ENCODE measurements at places on chromosomes 5 and 9.
A peak's percentile ranks its signal among the peaks of the same experiment; 100 is the strongest.

DNA sequence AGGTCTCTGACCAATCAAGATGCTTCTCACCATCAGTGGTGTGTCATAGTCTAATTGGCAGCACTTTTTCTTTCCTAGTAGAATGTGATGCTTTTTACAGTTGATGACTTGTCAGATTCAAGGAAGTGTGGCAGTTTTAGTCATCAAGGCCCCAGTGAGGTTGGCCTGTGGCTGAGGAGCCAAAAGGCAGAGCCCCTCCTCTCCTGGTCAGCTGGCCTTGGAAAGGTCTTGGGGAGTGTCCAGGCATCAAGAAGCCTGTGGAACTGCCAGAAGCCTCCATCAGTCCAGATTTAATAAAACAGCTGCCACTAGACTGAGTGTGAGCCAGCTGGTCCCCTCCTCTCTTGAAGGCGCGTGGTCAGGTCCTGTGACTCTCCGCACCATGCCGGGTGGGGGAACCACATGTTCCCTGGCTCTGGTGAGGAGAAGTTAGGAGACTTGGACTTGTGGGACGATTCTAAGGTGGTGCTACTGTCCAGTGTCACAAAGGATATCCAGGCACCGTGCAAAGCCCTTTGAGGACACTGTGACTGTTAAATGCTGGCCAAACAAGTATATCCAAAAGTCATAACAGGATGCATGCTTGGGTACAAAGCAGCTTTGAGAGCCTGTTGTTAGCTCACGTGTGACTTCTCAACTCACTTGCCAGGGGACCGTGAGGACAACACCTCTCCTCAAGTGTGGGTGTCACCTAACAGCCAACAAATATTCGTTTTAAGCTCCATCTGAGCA is 6.1 kb upstream of the ANGPTL2 start:
- no peak for DNase-seq

DNA sequence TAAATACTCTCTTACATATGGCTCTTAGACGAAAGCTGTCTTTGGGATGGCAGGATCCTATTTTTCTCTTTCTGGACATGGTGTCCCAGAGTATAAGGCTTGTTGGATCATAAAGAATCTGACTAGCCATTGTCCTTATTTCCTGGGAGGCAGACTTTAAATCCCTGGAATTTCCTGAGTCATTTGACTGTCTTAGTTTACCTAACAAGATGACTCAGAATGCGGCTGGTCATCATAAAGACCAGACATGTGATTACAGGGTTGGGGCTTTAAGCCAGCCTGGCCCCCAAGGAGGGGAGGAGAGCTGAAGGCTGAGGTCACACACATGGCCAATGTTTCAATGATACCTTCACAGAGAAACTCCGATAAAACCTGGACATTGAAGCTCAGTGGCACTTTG is 37.2 kb downstream of the FAM240B start:
- DNase-seq, result no peak

DNA sequence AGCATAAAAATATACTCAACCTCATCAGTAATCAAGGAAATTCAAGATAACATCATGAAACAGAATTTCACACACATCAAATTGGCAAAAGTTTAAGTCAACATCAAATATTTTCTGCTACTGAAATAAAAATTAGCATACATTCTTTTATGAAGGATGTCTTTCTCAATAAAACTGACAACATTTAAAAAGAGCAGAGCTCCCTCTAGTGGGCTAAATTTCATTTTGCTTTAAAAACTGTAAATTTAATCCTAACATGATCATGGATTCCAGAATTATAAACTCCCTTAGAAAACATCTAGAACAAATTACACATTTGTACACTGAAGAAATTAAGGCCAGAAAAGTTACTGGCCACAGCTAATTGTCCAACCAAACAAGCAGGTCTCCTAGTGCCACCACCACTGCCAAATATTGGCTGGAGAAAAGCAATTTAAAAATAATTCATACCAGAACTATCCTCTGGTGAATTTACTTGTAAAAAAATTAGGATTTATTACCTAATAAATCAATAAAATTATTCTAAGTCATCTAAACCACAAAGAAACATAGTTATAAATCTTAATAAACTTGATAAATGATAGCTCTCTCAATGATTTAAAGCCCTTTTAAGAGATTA is 31.2 kb downstream of the DEPDC1B start:
- no peak for DNase-seq

GRCh38 chr5:159788835-159789331 is 127.4 kb upstream of the ADRA1B start:
- no peak for DNase-seq

DNA sequence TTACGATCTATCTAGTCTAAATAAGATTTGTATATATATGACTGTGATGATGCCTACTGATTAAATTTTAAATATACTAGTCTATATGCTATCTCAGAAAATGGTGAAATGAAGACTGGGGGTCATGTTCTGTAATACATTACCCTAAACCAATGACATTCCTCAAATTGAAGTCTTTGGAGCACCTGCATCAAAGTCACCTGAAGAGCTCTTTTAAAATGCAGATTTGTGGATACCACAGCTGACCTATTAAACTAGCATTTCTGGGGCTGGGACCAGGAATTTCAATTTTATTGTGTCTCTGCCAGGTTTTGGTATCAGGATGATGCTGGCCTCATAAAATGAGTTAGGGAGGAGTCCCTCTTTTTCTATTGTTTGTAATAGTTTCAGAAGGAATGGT is 631.9 kb upstream of the DMAC1 start:
- no peak for DNase-seq

DNA sequence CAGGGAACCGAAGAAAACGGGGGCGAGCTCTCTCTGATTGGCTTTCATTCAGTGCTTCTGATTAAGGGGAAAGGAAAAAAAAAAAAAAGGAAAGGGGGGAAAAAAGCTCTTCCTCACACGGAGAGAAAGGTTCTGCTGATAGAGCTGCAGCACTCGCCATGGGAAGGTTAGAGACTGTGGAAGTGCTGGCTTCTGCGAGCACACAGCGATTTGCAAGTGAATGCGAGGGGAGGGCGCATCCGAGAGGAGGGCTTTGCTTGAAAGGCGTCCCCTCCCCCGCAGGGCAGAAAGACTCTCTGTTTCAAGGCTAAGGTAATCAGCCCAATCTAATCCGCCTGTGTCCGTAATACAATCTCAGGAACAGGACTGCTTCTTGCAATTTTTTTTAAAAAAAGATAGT is at the start of gene CDH10:
CDH10 (minus strand) TSS at position 218 of the 400 bp plus-strand sequence. CDS start 51,488 bp downstream, outside the sequence.
- peak; percentile 65 for DNase-seq

DNA sequence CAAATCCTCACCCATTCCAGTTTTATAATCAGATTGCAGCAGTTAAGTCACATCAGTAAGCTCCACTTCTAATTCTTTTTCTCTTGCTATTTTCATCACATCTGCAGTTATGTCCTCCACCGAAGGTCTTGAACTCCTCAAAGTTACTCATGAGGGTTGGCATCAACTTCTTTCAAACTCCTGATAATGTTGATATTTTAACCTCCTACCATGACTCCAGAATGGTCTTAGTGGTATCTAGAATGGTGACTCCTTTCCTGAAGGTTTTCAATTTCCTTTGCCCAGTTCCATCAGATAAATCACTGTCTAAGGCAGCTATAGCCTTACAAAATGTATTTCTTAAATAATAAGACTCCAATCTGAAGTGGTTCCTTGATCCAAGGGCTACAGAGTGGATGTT is 53.8 kb upstream of the EDIL3 start:
- no peak for DNase-seq

DNA sequence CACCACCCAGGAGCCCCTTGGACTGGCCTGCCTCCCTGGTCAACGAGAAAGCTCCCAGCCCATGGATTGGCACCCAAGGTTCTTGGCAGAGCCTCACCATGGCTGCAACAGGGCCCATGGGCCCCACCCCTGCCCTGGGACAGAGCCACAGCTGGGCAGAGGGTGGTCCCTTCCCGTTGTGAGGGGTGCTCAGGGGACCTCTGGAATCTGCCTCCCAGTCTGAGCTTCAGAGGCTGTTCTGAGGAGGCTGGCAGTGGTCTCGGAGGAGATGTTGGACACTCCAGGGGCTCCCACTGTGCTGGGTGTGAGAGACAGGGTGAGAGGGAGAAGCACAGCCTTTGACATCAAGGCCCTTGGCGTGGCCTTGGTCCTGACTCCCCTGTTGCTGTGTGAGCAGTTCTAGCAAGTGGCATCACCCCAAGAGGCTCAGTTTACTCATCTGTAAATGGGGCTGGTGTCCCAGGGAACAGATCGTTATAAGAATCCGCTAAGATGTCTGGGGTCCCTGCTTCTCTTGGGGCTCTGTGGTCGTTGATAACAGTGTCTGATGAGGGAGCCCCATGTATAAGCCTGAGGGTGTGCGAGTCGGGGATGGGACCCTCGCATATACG is 33.0 kb downstream of the LHX3 start:
- no peak for DNase-seq

DNA sequence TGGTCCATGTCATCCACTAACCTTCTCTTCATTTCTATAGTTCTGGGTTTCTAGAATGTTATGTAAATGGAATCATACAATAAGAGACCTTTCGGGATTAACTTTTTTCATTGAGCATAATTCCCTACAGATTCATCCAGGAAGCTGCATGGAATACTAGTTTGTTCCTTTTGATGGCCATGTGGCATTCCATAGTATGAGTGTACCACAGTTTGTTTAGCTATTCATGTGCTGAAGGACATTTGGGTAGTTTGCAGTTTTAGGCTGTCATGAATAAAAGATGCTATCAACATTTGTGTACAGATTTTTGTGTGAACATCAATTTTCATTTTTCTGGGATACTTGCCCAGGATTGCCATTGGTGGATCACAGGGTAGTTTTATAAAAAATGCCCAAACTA is 6.8 kb upstream of the SPTLC1 start:
- no peak for DNase-seq

DNA sequence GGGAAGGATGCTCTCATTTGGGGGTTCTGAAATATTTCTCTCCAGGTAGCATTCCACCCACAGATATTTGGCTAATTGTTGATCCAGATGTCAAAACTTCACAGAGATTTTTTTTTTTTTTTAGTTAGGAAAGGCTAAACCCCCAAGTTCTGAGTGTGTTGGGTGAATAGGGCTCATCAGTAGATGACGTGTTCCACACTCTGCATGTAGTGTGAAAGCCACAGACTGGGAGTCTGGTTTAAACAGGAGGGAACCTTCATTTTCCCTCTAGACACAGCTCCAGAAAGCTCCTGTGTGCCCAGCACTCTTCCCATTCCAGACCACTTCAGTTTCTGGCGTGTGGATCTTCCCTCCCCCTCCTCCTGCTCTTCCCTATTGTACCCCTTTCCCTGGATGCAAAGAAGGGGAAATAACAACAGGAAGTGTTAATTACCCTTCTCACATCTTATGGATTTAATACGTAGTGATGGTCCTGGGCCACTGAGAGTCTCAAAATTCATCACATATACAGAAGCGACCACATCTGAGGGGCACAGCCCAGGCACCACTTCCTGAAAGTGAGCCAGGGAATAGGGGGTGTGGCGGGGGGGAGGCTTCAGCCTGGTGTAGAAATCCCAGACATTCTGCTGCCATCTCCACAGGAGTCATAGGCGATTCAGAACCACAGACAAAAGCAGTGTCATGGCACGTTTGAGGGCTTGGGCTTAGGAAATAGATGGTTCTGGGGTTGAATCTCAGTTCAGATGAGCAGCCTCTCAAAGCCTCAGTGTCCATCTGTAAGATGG is 65.1 kb downstream of the DAP start:
- DNase-seq, result no peak

DNA sequence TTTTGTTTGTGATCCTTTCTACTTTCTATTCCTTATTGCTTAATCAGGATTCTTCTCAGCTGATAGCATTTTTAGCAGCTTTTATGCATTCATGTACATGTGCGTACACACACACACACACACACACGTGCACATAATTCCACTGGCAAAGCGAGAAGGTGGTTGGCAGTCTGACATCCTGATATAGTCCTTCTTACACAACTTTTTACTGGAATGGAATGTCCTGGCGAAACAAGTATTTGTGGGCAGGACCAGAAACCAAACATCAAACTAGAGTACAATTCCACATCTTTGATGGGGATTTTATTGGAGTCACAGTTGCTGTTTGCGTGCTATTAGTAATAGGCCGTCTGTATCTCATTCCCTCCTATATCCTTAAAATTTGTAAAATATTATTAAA is 356.5 kb downstream of the CCDC171 start:
- DNase-seq, result no peak

DNA sequence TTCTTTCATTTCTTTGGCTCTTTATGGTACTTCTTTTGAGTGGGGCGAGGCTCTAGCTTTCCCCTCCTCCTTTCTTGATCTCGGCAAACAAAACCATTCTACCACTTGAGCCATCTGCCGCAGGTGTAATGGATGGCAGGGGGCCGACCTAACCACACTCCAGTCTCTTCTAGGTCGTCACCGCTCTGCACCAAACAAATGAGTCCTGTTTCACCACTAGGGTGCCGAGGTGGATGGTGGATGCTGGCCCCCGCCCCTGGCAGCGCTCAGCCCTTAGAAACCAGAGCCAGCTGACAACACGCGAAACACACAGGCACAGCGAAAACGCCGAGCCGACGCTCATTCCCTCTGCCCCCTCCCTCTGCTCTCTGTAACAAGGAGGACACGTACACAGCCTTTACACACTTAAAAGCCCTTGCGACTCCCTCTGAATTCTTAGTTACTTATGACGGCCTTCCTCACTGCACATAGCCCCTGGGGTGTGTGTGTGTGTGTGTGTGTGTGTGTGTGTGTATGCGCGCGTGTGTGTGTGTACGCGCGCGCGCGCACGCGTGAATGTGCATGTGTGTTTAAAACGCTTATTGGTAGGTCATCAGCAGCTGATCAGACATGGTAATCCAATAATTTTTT is 199.4 kb downstream of the MEF2C start:
- DNase-seq, result no peak
